Stimulated activated CD4-positive, alpha-beta T cell treated with anti-CD3 and anti-CD28 coated beads, TNF-alpha, amount 100 ng/mL, for 1 hour (primary cell): ENCODE measurements at places on chromosomes 2 and 18.
A peak's percentile ranks its signal among the peaks of the same experiment; 100 is the strongest.

- no peak for DNase-seq
These were observed 186.9 kb downstream of the ZFP36L2 start for GRCh38 chr2:43039376-43040080.

DNA sequence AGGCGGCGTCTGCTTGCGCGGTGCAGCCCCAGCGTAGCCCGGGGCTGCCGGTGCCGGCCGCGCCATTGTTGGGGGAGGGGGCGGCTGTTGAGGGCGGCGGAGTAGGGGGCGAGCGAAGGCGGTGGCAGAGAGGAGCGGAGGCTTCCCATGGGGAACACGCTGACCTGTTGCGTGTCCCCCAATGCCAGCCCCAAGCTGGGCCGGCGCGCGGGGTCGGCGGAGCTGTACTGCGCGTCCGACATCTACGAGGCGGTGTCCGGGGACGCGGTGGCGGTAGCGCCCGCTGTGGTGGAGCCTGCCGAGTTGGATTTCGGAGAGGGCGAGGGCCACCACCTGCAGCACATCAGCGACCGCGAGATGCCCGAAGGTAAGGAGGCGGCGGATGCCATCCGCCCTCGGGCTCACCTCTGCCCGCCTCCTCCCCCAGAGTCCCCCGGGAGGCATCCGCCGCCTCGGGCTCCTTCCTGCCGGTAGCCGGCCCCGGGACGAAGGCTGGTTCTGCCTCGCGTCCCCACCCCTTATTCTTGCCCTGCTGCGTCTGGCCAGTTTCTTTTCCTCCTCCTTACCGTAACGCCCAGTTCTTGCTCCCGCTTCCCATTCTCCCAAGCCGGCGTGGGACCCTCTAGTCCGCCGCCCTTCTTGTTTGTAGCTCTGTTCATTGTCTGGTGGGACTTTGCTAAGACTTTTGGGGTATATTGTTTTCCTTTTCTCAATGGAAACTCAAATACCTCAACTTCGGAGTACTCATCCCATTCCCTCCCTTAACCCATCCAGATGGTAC, 500 bp downstream of the CCNYL1 start:
- DNase-seq: peak; percentile 17

GRCh38 chr18:55858661-55859515, 270.9 kb upstream of the TCF4 start:
- DNase-seq: no peak

DNA sequence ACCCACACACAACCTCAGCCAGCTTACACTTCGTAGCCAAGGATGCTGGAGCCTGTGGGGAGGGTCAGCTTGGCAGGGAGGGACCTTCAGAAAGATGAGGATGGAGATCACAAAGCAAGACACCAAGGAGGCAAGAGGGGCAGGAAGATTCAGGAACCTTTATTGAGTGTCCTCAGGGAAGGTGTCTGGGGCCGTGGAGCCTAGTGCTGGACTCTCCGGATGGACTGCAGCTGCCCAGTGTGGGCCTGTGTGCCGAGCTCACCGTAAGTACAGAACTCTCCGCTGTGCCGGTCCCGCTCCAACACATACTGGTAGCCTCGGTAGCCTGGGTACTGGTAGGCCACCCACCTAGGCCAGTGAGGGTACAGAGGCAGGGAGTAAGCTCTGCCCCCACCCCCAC, 3.2 kb downstream of the CRYBA2 start:
- no peak for DNase-seq

GRCh38 chr2:20190876-20191713, 33.8 kb downstream of the SDC1 start:
- DNase-seq: no peak

- no peak for DNase-seq
These were observed 31.5 kb downstream of the LBH start for GRCh38 chr2:30262716-30263309.

DNA sequence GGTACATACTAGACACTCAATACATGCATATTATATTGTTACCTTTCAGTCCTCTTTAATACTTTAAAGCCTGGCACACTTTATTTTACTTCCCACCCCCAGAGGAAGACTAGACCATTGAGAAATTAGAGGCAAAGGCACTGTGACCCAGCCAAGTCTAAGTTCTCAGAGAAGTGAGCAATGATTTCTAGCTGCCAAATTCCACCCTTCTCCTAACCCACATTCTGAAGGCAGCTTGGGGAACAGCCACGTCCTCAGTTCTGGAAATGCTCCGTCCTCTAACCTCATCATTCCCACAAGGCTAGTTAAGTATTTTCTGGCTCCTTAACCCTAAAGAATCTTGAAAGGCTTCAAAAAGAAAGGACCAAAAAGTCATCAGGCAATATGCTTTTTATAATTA, 86.6 kb downstream of the COL5A2 start:
- DNase-seq: no peak

DNA sequence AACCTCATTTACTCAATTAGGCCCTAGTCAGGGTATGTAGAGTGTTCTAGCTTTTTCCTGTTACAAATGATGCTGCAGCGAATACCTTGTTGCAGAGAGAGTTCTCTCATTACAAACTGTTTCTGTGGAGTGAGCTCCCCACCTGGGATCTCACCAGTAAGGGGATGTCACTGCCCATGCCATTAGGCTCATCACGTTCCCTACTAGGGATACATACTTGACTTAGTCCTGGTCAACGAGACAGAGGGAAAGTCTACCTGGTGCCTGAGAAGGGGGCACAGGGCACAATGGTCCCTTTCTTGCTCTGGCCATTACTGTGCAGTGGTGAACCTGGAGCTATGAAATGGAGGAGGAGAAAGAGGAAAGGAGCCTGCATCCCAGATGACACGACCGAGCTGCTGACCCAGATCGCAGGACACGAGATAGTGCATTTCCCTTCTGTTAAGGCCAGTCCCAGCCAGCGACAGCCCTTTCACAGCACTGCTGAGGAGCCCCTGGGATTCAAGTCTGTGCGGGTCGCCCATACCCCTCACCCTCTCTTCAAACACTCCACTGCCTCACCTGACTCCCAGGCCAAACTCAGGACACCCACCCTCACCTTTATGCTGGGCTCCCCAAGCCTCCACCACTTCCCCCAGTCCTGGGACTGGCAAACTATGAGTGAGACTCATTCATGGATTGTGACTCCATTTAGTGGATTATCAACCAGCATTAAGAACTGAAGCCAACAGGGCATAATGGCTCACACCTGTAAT, 16.0 kb downstream of the MALL start:
- DNase-seq: no peak

DNA sequence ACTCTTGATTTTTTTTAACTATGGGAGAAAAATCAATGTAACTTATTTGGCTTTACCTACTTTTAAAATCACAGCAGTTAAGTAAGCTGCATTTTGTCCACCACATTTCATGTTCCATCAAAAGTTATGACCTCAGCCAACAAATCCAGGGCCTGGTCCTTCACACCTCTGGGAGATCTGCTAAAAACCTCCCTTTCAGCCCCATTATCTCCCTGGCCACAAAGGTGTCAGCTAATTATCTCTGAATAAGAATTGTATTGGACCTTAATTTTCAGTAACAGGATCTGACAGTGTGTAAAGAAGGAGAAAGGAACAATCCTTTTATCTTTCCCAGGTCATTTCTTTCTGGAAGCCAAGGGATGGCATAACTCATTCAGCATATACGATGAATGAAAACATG, 359.3 kb downstream of the TMEM182 start:
- DNase-seq: no peak

- no peak for DNase-seq
These were observed 40.0 kb upstream of the PEX13 start for GRCh38 chr2:60977562-60977895.

- DNase-seq: no peak
These were observed 42.0 kb downstream of the COL5A2 start for GRCh38 chr2:189137519-189137918.

GRCh38 chr18:60984510-60984909, 348.7 kb upstream of the CDH20 start:
- DNase-seq: no peak

- DNase-seq: no peak
These were observed at the start of gene ATP8B1 for GRCh38 chr18:57803103-57803969. TSS of gene ATP8B1 (minus strand) at chr18:57803315. CDS start at chr18:57731807, 71,508 bp downstream.

GRCh38 chr2:230664128-230664527, 48.5 kb upstream of the CAB39 start:
- no peak for DNase-seq

DNA sequence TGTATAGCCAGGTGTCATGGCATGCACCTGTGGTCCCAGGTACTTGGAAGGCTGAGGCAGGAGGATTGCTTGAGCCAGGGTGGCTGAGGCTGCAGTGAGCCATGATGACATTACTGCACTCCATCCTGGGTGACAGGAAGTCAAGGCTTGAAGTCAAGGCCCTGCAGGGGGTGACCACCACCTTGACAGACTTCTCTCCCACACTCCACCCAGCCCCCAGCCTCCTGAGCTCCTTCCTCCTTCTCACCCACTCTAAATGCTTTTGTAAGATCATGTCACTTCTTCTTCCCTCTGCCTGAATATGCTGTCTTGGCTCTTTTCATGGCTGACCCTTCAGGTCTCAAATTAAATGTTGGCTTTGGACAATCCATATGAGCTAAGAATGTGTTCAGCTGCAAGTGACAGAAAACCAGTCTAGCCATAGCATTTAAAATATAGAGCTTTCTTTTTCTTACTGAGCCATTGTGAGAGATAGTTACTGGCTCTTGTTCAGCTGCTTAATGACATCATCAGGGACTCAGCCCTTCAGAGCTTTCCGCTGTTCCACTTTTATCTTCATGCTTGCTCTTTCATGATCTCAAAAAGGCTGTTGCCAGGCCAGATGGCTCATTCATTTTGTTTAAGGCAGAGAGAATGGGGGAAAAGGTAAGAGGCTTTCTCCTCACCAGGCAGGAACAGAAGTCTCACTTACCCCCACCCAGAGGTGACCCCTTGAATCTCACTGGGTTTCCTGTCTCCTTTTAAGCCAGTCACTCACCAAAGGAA, 36.7 kb upstream of the TTC39C start:
- DNase-seq: no peak

GRCh38 chr2:100632759-100633158, 70.0 kb downstream of the PDCL3 start:
- DNase-seq: no peak

- DNase-seq: no peak
These were observed 442.3 kb upstream of the HNMT start for GRCh38 chr2:137521653-137522619.

GRCh38 chr2:150341982-150342680, 145.3 kb downstream of the RND3 start:
- DNase-seq: no peak

- no peak for DNase-seq
These were observed 111.0 kb downstream of the MAIP1 start for GRCh38 chr2:200066417-200066816.

DNA sequence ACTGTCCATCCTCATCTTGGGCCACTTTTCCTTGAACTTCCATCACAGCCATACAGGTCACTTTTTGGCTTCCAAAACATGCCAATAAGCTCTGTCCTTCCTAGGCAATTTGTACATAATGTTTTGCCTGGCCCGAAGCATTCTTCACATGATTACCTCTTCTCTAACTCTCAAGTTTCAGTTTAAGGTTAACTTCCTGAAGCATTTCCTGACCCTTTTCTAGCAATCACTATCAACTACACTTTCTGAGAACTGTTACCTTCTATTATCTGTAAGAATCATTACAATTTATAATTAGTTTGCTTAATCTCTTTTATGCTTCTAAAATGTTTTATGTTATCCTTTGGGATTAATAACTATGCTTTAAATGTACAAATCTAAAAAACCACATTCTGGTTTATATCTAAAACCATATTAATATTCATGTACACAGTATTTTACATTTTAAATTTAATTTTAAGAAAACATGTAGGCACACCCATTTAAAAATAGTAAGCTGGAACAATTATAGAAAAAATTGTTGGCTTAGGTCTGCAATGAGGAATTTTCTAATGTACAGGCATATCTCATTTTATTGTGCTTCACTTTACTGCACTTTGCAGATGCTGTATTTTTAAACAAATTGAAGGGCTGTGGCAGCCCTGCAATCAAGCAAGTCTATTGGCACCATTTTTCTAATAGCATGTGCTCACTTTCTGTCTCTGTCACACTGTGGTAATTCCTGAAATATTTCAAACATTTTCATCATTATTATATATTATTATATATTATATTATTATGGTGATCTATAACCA, 76.4 kb downstream of the C2orf74 start:
- no peak for DNase-seq

DNA sequence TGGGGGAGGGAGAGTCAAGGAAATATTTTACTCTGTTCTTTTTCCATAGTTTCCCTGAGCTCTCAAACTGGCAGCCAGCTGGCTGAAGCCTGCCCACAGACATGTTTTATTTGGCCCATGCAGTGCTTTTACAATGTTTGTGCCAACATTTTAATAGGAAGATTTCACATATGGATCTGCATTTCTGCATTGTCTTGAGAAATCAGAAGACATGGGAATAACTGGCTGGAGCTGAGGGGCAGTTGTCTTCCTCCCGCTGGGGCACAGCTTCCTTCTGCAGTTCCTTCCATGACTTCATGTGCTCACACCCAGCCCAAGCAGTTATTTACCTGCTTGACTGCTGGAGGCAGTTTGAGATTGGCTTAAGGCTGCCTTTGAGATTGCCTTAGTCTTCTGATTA, 74.4 kb downstream of the PLCL1 start:
- no peak for DNase-seq

GRCh38 chr2:169999054-169999453, 171.8 kb downstream of the UBR3 start:
- no peak for DNase-seq

- DNase-seq: no peak
These were observed 540.9 kb downstream of the DSC3 start for GRCh38 chr18:30501594-30501993.

- no peak for DNase-seq
These were observed 144.4 kb upstream of the LYPD6 start for GRCh38 chr2:149185942-149186490.

DNA sequence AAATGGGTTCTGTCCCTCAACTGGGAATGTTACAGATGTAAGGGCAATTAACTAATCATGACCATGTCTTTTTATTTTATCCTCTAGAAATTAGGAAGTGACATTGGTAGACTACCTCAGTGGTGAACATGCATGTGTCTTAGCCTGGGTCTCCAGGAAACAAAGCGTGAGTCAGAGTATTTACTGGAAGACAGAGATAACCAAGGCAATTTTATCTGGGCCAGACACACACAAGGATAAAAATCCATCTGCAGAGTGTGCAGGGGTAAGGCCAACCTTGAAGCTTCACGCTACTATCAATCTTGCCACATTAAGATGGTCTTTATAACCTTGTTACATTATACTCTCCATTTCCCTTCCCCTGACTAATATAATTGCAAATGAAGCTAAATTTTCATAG, 487.5 kb downstream of the SUCLG1 start:
- no peak for DNase-seq

GRCh38 chr2:2896011-2896410, 481.6 kb downstream of the EIPR1 start:
- DNase-seq: no peak

- DNase-seq: no peak
These were observed 44.4 kb upstream of the SETBP1 start for GRCh38 chr18:44636241-44636640.

DNA sequence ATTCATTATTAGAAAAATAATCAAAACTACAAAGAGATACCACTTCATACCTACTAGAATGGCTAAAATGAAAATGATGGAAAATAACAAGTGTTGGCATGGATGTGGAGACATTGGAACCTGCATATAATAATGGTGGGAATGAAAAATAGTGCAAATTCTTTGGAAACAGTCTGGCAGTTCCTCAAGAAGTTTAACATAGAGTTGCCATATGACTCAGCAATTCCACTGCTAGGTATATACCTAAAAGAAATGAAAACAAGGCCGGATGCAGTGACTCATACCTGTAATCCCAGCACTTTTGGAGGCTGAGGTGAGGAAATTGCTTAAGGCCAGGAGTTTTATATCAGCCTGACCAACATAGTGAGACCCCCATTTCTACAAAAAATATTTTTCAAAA, 41.6 kb upstream of the ACYP2 start:
- no peak for DNase-seq
